Omental fat pad (tissue), 4 donors: ENCODE measurements at places on chromosomes 1 and 21.

DNA sequence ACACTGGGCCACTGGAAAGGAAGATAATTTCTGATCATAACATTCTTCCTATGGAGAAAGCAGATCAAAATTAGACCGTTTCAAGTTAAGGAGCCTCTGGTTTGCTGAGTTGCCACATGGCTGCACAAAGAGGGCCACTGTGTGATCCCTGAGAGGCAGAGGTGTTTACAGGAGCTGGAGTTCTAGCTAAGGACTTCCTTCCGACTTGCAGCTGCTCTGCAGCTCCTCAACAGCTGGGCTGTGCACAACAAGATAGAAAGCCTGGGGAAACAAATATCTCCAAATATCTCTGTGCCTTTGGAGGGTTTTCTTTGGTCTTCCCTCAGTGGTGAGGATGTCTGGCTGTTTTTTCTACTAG, 26.8 kb downstream of the GADD45A start:
- DNase-seq = no peak

- peak; percentile 62 for DNase-seq
These were observed 6.6 kb upstream of the RNU1-2 start for GRCh38 chr1:16888860-16889816.

GRCh38 chr1:232613752-232614381, 16.1 kb downstream of the SIPA1L2 start:
- no peak for DNase-seq

DNA sequence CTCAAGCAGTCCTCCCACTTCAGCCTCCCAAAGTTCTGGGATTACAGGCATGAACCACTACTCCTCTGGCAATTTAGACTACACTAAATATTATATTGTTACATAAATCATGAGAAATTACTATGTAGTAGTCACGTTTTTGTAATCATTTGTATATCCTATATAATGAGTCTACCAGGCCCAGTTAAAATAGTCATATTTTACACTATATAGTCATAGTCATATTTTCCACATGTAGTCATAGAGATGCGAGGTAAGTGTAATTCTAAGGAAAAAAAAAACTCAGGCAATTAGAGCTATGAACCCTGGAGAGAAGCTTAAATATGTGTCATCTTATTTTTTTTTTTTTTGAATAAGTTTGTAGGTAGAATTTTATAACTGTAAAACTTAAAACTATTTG, 90.0 kb downstream of the FNBP1L start:
- no peak for DNase-seq

GRCh38 chr1:17295292-17295691, 12.7 kb upstream of the PADI4 start:
- DNase-seq = no peak

DNA sequence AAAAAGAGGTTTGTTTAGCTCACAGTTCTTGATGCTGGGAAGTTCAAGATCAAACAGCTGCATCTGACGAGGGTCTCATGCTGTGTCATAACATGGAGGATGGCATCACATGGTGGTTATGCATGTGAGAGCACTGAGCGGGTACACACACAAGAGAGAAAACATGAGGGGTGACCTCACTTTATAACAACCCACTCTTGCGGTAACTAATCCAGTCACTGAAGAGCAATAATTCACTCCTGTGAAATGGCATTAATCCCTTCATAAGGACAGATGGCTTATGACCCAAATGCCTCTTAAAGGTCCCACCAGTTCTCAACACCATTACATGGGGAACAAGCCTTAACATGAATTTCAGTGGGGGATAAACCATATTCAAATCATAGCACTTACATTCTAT, 23.2 kb upstream of the CHIT1 start:
- DNase-seq = no peak

DNA sequence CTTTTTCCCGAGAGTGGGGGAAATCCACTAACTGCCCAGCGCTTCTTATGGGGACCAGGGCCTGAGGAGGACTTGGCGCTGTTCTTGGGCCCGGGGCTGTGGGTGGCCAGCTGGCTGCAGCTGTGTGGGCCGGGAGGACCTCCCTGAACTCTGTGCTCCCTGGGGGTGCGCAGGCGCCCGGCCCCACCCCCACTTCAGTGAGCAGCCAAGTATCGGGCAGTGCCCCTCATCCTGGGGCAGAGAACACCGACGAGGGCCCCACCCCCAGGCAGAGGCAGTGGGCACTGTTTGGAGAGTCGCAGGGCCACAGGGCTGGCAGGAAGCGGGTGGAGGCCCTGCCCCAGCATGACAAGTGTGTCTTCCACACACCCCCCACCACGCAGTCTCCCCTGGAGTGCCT, 32.5 kb upstream of the SLC19A1 start:
- no peak for DNase-seq

- DNase-seq = no peak
These were observed 97.8 kb downstream of the BEND5 start for GRCh38 chr1:48678710-48679505.

DNA sequence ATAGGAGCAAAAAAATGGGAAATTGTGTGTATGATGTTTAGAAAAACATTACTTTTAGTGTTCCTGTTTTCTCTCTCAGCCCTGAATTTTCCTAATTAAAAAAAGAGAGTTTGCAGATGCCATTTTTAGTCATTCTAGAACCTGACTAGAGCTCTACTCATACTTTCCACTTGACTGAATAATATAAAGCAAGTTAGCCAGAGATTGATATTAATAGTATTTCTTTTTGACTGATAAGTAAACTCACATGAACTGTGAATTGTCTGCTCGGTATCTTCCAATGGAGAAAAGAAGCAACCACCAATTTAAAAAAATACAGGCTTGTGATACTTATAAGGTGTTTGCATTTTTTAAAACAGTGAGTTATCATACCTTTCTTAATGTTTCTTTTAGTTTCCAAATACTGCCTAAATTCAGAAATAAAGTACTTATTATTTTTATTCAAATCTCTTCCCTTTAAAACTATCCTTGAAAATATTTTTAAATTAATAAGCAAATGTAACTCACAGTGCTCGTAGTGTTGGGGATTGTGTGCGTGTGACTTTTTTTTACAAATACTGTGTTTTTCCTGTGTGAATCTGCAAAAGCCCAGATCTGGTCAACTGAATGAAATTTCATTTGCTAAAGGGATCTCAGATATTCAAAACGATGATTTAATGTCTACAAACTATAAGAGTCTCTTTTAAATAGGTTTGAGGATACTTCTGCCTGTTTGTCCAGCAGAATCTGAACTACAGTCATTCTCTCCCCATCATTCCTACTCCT, 9.8 kb downstream of the RAP1A start:
- DNase-seq = no peak

DNA sequence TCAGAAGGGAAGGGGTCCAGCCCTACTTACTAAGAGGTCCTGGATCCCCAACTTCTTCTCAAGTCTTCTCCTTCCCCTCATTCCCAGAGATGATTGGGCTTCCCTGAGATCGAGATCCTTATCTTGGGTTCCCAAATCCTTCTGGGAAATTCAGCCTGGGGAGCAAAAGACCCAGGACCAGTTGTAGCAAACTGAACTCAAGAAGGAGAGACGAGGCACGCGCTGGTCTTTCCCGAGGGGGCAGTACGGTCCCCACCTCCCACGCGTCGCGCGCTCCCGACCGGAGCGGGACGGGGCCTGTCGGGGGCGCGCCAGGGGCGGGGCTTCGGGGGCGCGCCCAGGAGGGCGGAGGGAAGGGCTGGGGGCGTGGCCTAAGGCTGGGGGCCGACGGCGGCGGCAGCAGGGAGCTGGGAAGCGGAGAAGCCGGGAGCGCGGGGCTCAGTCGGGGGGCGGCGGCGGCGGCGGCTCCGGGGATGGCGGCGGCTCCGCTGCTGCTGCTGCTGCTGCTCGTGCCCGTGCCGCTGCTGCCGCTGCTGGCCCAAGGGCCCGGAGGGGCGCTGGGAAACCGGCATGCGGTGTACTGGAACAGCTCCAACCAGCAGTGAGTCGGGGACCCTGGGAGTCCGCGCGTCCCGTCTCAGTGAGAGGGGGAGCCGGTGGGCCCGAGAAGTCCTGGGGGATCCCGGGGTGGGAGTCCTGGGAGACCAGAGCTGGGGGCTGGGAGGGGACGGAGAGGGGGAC, at the start of gene EFNA3:
EFNA3 (plus strand) TSS at position 369 of the 741 bp plus-strand sequence; CDS start at position 474, 105 bp downstream.
- DNase-seq = peak; percentile 46

GRCh38 chr1:65924471-65924870, 131.8 kb downstream of the PDE4B start:
- no peak for DNase-seq

- no peak for DNase-seq
These were observed 16.9 kb downstream of the IKBKE start for GRCh38 chr1:206486995-206487788.

GRCh38 chr1:92458146-92458545, 28.6 kb downstream of the GFI1 start:
- no peak for DNase-seq

DNA sequence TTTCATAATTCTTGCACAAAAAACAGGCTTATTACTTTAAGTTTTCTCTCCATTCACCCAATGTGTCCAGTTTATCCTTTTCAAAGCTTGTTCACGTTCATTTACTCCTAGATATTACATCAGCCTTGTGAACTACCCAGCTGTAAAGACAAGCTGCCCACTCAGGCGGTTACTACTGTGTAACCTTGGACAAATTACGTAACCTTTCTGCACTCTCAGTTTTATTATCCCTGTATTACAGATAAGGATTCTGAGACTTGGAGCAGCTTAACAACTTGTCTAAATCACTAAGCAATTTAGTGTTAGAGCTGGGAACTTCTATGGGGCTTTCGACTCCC, 20.5 kb upstream of the LPAR3 start:
- no peak for DNase-seq

DNA sequence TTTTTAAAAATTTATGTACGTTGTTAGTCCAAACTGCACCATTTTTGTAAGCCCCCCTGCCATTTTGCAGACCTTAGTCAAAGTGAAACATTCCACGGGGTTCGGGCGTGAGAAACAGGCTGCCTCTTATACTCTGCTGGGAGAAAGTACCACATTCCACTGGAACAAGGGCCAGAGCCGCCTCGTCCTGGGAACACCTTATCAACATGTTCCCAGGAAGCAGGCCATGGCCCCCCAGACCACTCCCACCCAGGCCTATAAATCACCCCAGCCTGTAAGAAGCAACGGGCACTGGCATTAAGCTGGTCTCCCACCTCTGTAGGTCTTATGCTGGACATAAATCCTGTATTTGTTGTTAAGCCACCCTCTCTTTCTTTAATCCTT, 854 bp upstream of the ZRANB2 start:
- no peak for DNase-seq

GRCh38 chr1:67896826-67897225, 63.6 kb upstream of the GNG12 start:
- DNase-seq = no peak

DNA sequence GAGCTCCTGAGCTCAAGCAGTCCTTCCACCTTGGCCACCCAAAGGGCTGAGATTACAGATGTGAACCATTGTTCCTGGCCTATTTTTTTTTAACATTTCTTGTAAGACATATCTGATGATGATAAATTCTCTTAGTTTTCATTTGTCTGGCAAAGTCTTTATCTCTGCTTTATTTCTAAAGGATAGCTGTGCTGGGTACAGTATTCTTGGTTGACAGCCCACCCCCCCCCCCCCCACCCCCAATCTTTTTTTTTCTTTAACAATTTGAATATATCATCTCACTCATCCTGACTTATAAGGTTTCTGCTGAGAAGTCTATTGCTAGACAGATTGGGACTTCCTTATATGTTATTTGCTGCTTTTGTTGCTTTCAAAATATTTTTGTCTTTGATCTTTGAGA, 51.3 kb downstream of the PKN2 start:
- DNase-seq = no peak

DNA sequence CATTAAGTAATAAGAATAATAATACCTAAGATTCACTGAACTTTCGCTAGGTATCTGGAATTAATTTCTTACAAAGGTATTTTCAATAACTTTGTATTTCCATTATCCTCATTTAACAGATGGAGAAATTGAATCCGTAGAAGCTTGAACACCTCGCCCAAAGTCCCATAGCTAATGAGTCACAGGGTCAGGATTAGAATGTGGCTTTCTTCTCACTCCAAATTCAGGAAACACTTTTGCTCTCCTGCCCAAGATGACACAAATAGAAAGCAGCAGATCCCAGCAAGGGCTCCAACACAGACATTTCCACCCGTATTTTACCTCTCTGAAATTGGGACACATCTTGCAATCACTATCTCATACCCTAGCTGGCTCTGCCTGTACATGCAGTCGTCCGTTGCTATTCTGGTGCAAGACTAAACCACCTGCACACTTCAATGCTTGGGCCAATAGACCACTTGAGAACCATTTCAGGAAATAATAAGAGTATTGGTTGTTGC, 125.9 kb upstream of the GREM2 start:
- DNase-seq = no peak

- DNase-seq = no peak
These were observed 234.7 kb downstream of the TOMM20 start for GRCh38 chr1:234893725-234894630.

DNA sequence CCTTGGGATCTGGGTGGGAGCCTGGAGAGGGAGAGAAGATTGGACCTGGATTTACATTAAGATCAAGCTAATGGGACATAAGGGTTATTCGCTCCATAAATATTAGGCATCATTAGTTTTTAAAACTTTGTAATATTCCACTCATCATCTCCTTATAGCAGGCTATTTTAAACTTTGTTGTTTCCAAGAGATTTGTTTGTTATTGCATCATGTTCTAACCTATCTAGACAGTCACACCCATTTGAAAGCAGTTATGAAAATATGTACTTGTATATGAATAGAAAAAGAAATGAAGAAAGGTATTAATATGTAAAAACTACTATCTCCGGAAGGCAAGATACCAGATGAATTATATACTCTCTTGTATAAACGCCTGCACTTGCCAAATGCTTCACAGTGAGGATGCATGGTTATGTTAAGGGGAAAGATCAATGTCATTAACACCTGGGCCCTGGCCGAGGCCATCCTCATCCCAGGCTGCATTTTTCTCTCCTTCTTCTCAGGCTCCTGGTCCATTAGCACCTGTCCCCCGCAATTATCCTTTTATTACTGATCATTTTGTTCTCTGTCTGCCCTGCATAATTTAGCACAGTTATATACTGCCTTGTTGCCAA, 468.2 kb downstream of the MATN1 start:
- DNase-seq = no peak

- no peak for DNase-seq
These were observed 7.0 kb downstream of the TNFRSF18 start for GRCh38 chr1:1199141-1199960.

GRCh38 chr1:163258181-163258580, 55.5 kb upstream of the RGS5 start:
- no peak for DNase-seq

- no peak for DNase-seq
These were observed 1366.2 kb downstream of the PLA2G4A start for GRCh38 chr1:188194916-188195315.

DNA sequence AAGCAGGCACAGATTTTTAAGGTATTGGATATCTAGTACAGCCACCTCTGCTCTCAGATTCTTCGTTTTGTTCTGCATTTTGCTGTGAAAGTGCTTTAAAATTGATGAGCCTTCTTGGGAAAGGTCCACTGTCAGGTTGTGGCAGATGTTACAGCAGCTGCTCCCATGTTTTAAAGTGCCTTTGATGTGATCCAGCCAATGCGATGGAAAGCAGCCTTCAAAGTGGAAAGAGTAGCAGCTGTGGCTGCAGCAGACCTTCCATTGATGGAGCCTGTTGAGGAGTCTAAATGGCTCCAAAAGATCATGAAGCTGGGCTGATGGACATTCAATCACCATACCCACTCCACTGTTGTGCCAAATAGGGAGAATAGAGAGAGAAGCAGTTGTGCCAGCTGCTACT, 816.9 kb downstream of the PLA2G4A start:
- DNase-seq = no peak

GRCh38 chr21:35737899-35738346, 322.4 kb downstream of the SETD4 start:
- no peak for DNase-seq

GRCh38 chr21:45709173-45709572, 65.6 kb downstream of the PCBP3 start:
- DNase-seq = no peak

GRCh38 chr1:232134365-232134764, 495.6 kb downstream of the SIPA1L2 start:
- no peak for DNase-seq
